ENCODE measurements at places on chromosomes 1 and 21.

GRCh38 chr1:163315773-163316374, 5.9 kb upstream of the NUF2 start:
- DNase-seq: no peak

- DNase-seq: no peak
These were observed 40.5 kb downstream of the SLC5A9 start for GRCh38 chr1:48263041-48263440.

DNA sequence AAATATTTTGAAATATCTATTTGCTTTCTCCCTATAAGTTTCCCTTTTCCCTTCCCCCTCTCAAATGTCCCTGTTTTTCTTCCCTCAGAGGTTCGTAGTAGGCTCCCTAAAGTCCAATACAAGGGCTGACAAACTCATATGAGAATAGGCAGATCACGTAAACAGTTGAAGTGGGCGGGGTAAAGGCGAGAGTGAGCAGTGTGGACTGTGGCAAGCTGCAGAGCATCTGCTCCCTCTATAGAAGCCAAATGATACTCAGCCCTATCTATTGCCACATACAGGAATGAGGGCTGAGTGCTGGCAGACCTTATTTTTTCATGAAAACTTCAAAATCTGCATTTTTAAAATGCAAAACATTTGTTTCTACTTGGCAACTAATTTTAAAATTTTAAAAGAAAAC, 26.3 kb downstream of the PRDX6 start:
- no peak for DNase-seq

GRCh38 chr1:178938959-178939317, 68.1 kb upstream of the ANGPTL1 start:
- DNase-seq: no peak

DNA sequence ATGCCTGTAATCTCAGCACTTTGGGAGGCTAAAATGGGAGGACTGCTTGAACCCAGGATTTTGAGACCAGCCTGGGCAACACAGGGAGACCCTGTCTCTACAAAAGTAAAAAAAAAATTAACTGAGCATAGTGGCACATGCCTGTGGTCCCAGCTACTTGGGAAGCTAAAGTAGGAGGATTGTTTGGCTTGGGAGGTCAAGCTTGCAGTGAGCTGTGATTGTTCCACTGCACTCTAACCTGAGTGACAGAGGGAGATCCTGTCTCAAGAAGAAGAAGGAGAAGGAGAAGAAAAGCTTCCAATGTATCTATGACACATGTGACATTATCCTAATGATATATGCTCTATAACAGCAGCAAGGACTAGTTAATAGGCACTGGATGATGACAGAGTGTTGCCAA, 20.1 kb upstream of the ARHGAP29 start:
- DNase-seq: no peak

DNA sequence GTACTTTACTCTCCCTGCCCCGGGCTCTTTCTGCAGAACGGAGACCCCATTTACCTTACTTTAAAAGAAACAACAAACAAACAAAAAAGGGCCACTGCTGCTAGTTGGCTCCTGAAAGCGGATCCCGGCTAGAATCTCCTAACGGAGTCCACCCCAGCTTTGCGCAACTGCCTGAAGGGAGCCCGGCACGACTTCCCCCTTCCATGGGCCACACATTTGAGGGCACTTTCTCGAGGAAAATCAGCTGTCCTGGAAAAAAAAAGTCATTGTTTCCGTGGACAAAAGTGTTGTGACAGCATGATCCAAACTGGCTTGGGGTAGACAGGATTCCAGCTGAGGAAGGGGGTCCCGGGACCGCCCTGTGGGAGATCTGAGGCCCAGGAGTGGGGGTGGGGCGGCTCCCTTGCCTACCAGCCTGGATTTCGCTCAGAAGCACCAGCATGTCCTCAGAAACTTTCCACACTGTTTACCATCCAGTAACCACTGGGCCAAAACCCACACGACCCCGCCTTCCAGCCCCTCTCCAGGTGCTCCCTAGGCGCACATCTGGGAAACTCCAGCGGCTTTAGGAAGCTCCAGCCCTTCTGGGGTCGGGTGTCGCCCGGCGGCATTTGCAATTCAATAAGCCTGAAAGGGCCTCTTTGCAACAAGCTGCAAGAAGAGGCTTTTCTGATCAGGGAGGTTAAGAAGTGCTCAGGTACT, 4.8 kb downstream of the RIPK4 start:
- no peak for DNase-seq

- DNase-seq: no peak
These were observed 38.2 kb upstream of the ZNF124 start for GRCh38 chr1:247210062-247210375.

- no peak for DNase-seq
These were observed 19.2 kb upstream of the TBX15 start for GRCh38 chr1:119007339-119007669.

GRCh38 chr21:26847002-26847401, 1.8 kb upstream of the ADAMTS1 start:
- DNase-seq: no peak

DNA sequence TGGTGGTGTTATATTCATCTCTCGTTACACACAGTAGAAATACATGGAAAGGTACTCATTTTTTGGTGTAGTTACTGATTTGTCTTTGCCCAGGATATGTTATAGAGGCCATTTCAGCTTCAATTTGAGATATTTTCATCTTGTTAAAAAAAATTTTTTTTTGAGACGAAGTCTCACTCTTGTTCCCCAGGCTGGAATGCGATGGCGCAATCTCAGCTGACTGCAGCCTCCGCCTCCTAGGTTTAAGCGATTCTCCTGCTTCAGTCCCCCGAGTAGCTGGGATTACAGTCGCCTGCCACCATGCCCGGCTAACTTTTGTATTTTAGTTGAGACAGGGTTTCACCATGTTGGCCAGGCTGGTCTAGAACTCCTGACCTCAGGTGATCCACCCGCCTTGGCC, 19.0 kb downstream of the MORC3 start:
- no peak for DNase-seq

DNA sequence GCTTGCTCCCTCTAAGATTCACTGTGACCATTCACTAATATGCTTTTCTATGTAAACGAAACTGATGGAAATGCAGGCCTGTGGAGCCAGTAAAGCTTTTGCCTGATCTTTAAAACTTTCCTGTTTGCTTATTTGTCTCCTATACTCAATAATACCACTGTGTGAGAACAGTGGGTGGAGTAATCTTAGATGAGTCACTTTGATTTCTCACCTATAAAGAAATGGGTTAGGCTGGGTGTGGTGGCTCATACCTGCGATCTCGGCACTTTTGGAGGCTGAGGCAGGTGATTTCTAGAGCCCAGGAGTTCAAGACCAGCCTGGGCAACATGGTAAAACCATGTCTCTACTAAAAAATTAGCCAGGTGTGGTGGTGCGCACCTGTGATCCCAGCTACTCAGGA, 70.8 kb downstream of the RWDD3 start:
- DNase-seq: no peak

DNA sequence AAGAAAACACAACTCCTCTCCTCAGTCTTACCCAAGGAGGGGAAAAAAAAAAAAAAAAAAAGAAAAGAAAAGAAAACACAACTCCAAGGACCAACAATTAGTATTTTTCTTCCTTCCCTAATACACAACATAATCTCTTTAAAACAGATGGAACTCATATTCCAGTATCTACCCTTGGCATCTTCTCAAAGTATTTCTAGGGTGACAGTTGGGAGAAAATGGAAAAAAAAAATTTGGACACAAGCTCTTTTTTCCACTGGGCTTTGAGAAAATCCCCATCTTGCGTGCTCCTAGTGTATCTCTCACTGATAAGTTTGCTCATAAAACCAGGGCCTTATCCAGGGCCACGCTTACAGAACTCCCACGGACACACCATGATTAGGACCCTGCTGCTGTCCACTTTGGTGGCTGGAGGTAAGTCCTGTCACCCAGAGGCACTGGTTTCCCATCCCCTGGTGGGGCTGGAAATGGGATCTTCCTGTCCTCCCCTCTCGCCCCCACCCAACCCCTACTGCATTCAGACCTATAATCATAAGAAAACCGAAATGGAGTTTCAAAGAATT, at the start of gene CELA2B:
Gene CELA2B, plus strand, starts transcription at position 353 of the 563 bp plus-strand sequence. Its CDS starts 22 bp downstream, at position 375.
- DNase-seq: no peak

GRCh38 chr1:212941452-212941851, 8.9 kb upstream of the VASH2 start:
- no peak for DNase-seq

DNA sequence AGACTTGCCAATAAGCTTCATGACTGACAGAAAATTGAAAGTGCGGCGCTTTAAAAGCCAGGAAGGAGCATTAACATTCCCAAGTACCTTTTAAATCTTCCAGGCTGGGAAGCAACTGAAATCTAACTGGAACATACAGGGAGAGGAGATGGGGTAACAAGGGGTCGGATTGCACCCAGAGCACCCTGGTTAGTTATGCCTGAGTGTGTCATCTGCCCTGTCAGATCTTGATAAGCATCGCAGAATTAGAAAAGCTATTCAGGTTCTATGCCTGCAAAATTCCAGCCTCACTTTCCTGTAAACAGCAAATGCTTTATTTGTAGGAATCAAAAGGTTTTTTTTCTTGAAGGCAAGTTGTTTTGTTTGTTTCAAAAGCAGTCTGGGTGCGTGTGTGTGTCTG, 58.5 kb downstream of the SERBP1 start:
- DNase-seq: no peak

All from stimulated activated CD4-positive, alpha-beta T cell treated with anti-CD3 and anti-CD28 coated beads, Interleukin-1b, Interleukin-23, amount 100 ng/mL, for 1 hour (primary cell).